ENCODE measurements at places on chromosomes 2 and 18. TPM values are rescaled to one million over a fixed set of nuclear protein-coding genes. Genes with fewer than 3 reads are reported as not detected.

The NOP58 gene
- 126 TPM for total RNA-seq

GRCh38 chr2:84776011-84776410, 104.9 kb downstream of the TRABD2A start:
- DNase-seq, result no peak

DNA sequence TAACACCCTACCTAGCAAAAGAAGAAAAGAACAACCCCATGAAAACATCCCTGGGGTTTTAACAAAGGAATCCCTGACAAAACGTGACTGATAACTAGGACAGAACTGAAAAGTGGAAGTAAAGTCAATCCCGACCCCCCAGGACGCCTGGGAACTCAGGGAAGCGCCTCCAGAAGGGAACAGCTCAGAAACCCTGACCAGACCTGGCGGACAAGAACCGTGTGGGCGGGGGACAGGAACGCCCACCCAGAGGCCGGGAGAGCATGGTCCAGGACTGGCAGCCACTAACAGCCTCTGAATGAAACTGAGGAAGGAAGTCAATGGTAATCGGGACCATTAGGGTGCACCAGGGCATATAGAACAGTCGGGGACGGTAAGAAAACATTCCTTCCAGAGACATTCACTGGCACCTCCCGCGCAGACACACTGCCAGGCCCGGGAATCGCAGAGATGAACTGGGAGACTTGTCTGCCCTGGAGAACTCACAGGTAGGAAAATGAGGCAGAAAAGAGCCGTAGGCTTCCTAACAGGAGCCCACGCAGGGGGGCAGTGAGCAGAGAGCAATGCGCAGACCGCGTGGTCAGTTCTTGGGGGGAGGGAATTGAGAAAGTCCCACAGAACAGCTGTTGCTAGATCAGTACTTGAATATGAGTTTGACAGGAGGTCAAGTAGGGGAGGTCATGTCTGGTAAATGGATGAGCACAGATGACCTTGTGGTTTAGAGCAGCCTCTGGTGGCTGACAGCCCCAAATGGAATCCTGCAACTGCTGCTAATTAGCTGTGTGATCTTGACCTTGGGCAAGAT, 1.3 kb upstream of the TBC1D8 start:
- DNase-seq, result peak; percentile 82

The HAAO gene
- 6.8 TPM for total RNA-seq

- no peak for DNase-seq
Measured at GRCh38 chr2:61878761-61879160, 9.7 kb downstream of the CCT4 start.

The KLF11 gene
- total RNA-seq, result 17.1 TPM

GRCh38 chr2:186959486-186959885, 110.5 kb upstream of the ZSWIM2 start:
- no peak for DNase-seq

DNA sequence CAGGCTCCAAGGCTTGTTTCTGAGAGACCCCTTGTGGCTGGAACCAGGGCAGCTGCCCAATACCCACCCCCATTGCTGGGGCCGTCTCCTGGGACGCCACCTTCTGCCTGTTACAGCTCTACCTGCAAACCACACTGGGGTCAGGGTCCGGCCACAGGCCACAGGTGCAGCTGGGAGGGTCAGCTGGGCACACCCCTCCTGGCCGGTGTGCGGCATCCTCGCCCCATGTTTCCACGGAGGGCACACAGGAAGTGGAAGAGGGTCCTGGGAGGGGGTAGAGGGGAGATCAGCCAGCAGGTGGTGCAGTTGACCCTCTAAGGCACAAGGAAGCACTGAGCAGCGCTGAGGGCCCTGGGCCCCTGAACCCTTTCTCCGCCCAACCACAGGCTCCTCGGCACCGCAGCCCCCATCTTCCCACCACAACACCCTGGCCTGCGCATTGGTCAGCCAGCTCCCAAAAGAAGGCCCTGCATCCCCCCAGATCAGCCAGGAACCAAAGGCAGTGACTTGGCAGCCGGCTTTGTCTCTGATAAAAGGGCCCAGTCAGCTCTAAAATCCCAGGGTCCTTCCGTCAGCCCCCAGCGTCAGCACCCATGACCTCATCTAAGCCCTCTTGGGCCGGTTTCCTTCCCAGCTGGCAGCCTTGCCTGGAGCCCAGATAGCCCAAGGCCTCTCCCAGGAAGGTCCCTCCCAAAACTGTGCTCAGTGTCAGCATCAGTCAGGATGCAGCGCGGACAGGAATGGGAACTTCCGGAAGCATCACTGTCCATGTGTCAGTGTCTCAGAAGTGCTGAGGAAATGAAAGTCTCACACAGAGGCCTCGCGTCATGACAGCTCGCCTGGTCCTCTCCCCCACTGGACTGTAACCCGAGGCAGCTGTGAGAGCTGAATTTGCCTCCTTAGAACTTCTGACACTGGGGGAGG, 1.7 kb downstream of the ERFE start:
- no peak for DNase-seq

DNA sequence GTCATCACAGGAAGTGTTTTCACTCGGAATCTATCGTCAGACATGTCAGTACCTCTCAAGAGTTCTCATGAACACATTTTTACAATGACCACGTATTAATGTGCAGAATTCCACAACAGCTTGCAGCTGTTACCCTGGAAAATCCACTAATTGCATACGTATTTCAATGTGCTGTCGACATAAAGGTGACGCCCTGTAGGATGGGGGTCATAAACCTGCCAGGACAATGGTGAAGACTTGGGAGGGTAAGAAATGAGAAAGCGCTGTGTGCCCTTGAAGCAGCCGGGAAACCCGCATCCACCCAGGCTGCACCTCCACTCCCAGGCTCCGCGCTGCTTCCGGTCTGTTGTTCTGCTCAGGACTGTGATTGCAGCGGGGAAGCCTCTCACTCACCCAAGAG, 14.0 kb downstream of the TMEM18 start:
- DNase-seq, result no peak

- no peak for DNase-seq
Measured at GRCh38 chr18:41870817-41871216, 84.2 kb upstream of the PIK3C3 start.

DNA sequence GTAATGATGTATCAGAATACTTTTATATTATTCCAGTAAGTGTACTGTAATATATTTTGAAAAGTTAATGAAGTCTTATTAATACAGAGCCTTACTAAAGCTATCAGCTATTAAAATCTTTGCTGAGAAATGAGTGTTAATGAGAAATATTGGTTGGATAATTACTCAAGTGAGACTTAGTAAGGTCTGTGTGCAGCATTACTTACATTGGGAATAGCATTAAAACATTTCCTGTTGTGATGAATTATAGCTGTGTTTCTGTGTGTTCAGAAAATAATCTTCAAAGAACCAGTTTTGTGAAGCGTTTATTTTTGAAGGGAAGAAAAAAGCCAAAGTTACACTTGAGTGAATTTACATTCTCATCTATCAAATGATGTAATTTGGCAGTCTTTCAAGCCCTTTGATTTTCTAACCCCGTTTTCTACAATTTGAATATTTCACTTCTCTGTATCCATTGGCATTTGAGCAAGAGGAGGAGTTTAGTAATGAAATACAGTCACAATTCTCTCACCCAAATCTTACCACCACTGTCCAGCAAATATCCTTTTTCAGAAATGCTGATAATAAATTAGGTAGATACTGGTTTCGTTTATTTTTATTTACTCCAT, 123.5 kb upstream of the BOD1L2 start:
- DNase-seq, result no peak

The SGPP2 gene
- 18.2 TPM for total RNA-seq

DNA sequence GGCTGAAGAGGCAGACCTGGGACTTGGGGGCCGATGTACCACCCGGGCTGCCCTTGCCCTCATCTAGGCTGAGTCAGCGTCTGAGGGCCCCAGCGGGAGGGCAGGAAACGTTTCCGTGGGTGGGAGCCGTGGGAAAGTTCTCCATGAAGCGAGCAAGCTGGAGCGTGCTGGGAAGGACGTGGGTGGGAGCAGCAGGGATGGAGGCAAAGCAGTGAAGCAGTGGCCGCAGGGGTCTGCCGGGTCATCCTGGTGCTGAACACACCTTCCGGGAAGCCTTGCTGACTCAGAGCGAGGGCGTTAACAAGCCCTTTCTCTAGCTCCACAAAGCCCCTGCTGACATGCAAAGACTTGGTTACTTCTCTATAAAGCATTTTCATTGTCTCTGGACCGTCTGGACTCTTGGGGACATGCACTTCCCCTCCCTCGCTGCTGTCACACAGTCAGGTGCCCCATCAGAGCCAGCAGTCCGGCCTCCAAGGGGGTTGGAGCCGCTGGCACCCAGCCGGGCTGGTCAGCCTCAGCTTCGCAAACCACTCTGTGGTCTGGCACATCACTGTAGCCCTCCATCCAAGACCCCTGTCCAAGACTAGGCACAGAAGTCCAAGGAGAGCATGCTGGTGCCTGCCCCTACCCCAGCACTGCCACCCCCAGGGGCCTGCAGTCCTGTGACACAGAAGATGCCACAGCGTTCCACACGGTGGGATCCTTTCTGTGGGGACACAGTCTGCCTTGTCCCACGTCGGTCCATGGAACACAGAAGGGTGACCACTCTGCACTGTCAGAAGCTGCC, 115.1 kb upstream of the GPC1 start:
- no peak for DNase-seq

DNA sequence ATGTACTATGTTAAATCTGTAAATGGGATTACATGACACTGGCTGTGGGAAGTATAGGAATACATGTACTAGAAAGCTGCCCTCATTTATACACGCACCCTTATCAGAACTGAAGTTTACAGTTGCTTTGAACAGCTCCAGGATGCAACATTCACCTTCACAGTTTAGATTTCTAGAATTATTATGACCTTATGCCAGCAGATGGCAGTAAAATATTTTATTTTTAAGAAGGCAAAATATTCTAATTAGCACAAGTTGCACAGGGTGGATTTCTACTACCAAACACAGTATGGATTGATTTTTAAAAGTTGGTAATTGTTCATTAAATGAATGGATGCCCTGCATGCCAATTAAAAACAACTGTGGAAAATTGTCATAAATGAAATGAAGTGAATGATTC, 670.4 kb downstream of the KCNJ3 start:
- DNase-seq, result no peak

The PIK3C3 gene
- 99.5 TPM for total RNA-seq

The SLC9A4 gene
- total RNA-seq, result 114 TPM

- peak; percentile 24 for DNase-seq
Measured at GRCh38 chr2:156279446-156280150, 52.9 kb downstream of the NR4A2 start.

The CFAP53 gene
- not detected for total RNA-seq

The CREG2 gene
- 0.37 TPM for total RNA-seq

- no peak for DNase-seq
Measured at GRCh38 chr2:33796511-33796910, 197.4 kb upstream of the FAM98A start.

GRCh38 chr2:25829828-25830227, 48.5 kb downstream of the ASXL2 start:
- no peak for DNase-seq

DNA sequence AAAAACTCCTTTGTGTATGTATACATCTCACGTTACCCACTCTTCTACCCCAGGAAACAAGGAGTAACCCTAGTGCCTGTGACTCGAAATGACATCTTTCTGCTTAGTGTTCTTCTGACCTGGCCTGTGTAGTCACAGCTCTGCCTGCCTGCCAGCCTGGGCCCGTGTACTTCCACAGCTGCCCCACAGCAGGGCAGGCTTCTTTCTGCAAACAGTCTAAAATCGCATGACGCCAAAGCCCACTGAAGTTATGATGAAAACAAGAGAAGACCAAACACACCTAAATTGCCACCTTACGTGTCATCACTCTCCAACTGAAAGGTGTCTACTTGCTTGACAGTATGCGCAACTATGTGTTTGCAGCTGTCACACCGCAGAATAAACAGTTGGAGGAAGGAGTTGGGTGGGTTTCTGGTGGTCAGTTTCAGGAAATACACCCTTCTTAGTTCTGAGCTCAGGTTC, 1.5 kb downstream of the GAREM1 start:
- peak; percentile 80 for DNase-seq

DNA sequence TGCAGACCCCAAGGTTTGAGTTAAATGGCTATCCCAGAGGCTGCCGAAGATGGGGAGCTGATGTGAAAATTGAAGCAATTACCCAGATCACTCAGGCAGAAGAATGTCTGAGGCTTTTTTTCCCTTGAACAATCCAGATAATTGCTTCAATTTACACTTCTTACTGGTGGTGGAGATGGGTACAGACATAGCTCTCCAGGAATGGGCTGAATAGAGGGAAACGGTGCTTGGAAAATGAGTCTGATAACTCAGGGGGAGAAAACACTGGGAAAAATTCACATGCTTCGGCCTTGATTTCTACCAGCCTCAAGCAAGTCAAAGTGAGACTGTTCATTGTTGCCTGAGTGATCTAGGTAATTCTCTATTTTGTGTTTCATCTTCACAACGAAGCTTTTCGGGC, 9.5 kb upstream of the KIF5C start:
- DNase-seq, result no peak

The SERPINB10 gene
- total RNA-seq, result not detected

GRCh38 chr2:191566344-191566743, 111.6 kb upstream of the NABP1 start:
- peak; percentile 77 for DNase-seq

DNA sequence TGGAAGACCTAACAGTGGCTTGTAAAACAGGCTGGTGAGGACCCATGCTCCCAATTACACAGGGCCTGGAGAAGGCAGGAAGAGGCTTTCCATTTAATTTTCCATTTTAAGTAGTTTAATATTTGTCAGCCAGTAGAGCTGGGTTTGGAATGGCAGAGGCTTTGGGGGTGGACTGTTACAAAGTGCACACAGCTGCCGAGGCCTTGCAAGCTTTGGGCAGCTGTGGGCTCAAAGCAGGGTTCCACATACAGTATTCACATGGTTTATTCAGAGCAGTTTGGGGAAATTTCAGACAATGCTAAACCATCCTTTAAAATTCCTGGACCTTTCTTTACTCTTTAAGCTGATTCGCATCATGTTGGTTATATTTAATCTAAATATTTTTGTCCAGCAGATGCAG, 132.6 kb downstream of the WDSUB1 start:
- no peak for DNase-seq

DNA sequence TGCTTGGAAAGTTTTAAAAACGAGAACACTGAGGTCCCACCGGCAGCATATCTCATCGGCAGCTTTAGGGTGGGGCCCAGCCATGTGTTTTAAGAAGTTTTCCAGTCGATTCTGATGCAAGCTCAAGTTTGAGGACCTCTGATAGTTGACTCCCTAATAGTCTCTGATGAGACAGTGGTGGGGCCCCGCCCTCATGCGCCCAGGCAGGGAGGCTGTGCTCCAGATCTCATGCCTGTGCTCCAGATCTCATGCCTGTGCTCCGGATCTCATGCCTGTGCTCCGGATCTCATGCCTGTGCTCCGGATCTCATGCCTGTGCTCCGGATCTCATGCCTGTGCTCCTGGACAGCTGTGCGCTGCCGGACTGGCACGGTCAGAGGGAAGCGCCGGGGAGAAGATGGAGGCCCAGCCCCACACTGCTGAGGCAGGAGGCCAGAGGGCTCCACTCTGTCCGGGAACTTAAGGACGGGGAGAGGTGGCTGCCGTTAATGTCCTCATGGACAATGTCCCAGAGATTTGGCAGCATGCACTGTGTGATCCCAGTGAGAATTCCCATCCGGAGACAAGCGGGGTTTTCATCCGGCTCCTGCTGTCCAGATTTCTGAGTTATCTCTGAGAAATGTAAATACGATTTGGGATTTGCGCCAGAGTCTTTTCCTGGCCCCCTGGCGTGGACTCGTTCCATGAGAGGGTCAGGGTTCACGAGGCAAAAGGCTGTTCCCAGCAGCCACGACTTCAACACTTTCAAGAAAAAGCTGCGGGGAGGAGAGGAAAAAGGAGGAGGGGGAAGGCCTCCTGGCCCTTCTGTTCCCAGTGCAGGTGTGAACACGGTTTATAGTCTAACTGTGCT, 9.4 kb upstream of the COLEC11 start:
- peak; percentile 85 for DNase-seq

GRCh38 chr18:28127763-28128658, 48.9 kb downstream of the CDH2 start:
- DNase-seq, result no peak

GRCh38 chr2:114925296-114926255, 483.1 kb downstream of the DPP10 start:
- DNase-seq, result no peak

The SOCS6 gene
- 7.5 TPM for total RNA-seq
